Pulmonary artery endothelial cell (primary cell): ENCODE measurements at places on chromosomes 7 and 10.

DNA sequence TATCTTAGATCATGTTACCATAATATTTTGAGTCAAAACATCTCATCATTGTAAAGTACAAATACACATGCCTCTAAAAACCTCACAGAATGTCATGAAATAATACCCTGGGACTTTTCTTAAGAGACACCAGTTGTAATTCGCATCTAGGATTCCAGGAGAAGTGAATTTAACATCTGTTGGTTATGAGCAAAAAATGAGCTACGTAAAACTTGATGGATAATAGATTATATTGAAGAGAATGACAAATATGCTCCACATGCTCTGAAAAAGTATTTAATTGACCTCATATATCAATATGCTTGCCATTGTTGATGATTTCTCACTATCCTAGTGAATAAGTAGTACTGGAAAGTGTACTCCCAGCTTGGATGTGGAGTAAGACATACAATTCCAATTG lies 227.0 kb downstream of the BBS9 start:
- DNase-seq, result no peak

GRCh38 chr10:16518822-16519221 lies 2.9 kb downstream of the C1QL3 start:
- DNase-seq, result no peak

DNA sequence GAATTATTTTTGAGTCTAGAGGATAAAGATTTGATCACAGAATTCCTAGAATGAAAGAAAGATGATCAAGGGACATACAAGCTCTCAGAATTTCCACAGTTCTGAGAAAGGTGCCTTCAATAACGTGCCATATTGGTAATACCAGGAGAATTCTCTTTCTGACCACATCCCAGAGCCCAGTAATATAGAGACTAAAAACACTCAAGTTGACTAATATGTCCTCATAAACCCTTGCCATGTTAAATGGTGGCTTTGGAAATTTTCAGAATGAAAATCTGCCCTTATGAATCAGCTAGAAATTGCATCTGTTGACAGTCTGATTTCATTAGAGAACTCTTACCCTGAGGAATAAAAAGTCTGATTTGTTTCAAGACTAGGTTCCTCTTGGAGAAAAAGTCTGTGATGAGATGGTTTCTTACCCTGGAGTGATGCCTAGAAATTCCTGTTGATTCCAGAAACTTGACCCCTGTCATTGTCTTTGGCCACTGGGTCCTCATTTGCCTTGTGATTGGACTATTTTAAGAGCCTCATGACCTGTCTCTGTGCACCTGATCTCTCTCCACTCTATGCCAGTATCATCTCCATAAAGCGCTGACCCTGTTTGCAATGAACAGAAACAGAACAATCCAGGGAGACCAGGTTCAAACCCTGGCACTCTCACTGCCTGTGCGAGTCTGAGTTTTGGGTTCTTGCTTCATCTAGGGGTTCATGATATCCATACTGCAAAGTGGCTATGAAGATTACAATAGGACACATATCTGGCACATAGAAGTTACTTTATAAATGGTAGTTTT lies 3.3 kb downstream of the IL2RA start:
- no peak for DNase-seq

DNA sequence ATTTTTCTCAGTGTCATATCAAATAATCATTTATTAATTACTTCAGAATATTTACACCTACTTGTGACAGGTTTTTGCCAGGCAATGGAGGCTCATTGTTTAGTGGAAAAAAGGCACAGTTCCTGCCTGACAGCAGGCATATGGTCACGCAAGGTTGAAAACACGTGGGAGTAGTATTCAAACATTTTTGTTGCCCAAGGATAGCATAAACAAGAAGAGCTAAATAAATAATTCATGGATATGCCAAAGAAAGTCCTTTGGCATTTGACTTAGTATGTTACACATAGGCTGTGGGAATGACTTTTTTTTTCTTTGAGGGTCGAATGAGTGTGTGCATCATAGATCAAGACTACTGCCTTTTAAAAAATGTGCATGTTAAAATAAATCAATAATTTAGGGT lies 120.5 kb upstream of the SEMA3E start:
- no peak for DNase-seq

GRCh38 chr7:144738708-144739314 lies 97.0 kb downstream of the TPK1 start:
- no peak for DNase-seq

GRCh38 chr10:72107325-72108003 lies 19.1 kb upstream of the SPOCK2 start:
- no peak for DNase-seq
